ENCODE measurements at places on chromosomes 3 and 15.
A peak's percentile ranks its signal among the peaks of the same experiment; 100 is the strongest.

DNA sequence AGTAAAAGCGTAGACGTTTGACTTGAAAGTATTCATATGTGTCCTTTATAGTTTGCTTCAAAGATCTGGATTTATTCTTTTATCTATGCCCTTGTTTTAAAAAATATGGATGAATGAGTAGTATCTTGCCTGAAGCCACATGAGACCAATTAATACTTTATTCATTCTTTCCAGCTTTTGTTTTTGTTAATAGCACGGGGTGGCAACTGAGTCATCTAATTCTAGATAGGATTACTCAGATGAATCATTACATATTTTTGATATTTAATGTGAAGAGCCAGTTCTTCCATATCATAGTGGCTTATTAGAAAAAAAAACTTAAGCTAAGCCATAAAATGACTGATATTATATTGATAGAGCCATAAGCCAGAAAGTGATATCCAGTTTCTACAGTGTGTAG lies 121.9 kb downstream of the BBX start:
- DNase-seq = no peak

DNA sequence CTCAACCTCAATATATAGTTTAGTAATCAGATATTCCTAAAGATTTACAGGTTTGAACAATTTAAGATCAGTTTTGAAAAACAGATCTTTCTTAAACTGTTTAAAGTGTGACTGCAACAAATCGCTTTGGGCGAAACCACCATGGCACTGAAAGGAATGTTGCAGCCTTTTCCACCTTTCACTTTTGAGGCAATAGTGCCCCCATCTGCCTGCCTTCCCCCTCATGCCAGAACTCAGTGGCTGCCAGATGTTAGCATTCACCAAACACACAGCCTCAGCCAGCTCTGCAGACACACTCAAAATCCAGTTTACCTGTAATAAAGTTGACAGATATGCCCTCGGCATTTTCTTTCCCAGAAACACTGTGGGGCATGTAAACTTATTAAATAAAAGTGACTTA lies 3.3 kb downstream of the LYSMD4 start:
- peak; percentile 52 for DNase-seq

DNA sequence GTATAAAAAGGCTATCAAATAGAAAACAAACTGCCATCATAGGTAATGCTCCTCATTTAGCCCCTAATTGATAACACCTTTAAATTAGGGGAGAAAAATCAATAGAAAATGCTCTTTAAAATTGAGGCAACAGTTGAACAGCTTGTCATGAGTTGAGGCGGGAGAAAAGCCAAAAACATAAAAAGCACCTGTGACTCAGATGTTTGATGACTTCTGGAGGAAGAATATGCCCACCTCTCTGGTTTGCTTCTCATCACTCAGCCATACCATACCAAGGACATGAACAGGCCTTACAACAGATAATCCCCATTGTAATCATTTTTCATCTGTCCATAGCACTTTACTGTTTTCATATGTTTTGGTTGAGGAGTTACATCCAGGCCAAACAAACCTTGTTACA lies 246.0 kb downstream of the MYRIP start:
- no peak for DNase-seq

- no peak for DNase-seq
Observed at GRCh38 chr15:71252740-71253047, 137.4 kb downstream of the THSD4 start.

- peak; percentile 46 for DNase-seq
Observed at GRCh38 chr3:124372775-124373174, 357.5 kb upstream of the UMPS start.

GRCh38 chr15:45777781-45778180 lies 143.0 kb downstream of the SQOR start:
- no peak for DNase-seq

GRCh38 chr3:50570508-50571279 lies 1.4 kb downstream of the HEMK1 start:
- no peak for DNase-seq

DNA sequence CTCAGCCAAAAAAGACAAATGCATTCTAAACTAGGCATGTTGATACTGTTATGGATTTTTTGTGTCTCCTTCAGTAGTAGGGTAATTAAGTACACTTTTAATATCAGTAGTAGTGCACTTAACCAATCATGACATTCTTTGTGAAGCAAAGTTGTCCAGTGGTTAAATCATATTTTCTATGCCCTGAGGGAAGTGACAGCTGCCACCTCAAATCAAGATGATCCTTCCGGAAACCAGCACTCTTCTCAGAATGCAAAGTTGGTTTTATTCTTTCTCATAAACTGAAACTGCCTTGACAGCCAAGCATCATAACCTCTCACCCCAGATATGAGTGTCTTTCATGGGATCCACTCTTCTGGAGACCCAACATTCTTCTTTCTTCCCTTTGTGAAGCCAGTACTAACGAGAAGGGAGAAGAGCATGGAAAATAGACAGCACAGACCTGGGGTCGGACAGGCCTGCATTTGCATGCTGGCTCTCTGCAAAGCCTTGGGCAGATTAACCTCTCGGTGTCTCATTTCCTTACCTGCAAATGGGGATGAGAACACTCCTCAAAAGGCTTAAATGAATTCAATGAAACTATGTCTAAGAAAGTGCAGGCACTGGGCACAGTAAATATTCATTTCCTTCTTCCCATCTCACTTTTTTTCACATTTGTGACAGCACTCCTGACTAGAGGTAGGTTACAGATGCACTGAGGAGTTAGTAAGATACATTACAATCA lies 13.2 kb downstream of the AAGAB start:
- DNase-seq = no peak

GRCh38 chr3:59268170-59268569 lies 218.3 kb upstream of the CFAP20DC start:
- no peak for DNase-seq

- no peak for DNase-seq
Observed at GRCh38 chr15:65336493-65337435, 32.3 kb downstream of the RNU5B-1 start.
